ENCODE measurements at places on chromosomes 1 and 21. TPM values are rescaled to one million over a fixed set of nuclear protein-coding genes. Genes with fewer than 3 reads are reported as not detected.
A peak's percentile ranks its signal among the peaks of the same experiment; 100 is the strongest.

DNA sequence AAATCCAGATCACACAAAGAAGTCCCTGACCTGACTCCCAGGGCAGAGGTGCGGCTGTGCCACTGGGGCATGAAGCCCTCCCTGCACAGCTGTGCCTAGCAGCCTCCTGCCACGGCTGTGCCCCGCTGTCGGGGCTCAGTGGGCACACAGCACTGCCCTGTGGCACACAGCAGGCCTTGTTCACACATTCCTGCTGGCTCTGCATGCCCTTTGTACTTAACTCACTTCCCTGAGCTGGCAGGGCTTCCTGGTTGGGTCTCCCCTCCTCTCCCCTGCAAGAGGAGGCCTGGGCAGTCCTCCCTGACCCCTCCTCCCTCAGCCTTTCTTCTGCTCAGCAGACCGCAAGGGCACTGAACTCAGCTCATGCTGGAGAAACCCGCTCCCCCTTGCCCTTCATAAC lies 14.8 kb downstream of the LHX4 start:
- H3K27me3 ChIP-seq: peaks cover 29% of the 10 kb centered on the region
- H3K27ac ChIP-seq: no peak overlapping the region
- no peak overlapping the region for H3K4me3 ChIP-seq
- no peak for DNase-seq
- no peaks in the 10 kb centered on the region for H3K36me3 ChIP-seq

DNA sequence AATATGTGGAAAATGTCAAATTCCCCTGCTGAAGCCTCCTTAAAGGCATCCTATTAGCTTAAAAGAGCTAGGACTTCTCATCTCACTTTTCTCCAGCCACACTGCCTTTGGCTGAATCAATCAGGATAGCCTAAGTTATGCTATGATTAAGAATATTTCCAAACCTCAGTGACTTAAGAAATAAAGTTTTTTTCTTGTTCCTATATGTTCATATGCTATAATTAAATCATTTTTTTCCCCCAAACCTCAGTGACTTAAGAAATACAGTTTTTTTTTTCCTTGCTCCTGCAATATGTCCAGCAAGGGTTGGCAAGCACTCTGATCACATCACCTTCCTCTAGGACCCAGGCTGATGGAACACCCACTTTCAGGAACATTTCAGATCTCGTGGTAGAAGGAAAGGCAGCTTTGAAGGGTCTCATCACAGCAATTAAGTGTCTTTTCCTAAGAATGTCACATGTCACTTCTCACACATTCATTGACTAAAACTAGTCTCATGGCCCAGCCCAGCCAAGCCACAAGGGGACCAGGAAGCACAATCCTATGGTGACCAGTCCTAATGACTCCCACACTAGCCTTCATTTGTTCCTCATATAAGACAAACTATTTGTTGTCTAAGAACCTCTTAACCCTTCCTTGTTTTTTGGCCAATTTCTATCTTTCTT lies 6.3 kb upstream of the JUN start:
- H3K4me3 ChIP-seq: no peak overlapping the region
- H3K27ac ChIP-seq: no peak overlapping the region
- peaks cover 10% of the 10 kb centered on the region for H3K4me1 ChIP-seq
- no peak for DNase-seq
- no peaks in the 10 kb centered on the region for H3K27me3 ChIP-seq

DNA sequence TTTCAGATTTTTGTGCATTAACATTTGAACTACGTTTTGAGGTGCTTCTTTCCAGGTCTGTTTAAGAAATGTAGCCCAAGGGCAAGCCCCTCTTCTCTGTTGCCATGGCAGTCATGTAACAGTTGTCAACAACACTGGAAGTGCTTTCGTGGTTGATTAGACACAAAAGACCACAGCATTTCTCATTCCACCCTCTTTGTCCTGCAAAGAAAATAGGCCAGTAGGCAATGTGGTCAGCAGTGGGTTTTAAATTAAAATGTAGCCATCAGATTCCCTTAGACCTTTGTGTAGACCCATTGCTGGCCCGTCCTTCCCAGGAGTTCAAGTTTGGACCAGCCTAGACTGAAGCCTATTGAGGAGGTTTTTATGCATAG lies 35.4 kb downstream of the VANGL1 start:
- H3K4me1 ChIP-seq: peaks cover 55% of the 10 kb centered on the region
- H3K4me3 ChIP-seq: no peak overlapping the region
- H3K36me3 ChIP-seq: no peaks in the 10 kb centered on the region
- no peaks in the 10 kb centered on the region for H3K27me3 ChIP-seq
- no peak overlapping the region for H3K27ac ChIP-seq
- DNase-seq: no peak

DNA sequence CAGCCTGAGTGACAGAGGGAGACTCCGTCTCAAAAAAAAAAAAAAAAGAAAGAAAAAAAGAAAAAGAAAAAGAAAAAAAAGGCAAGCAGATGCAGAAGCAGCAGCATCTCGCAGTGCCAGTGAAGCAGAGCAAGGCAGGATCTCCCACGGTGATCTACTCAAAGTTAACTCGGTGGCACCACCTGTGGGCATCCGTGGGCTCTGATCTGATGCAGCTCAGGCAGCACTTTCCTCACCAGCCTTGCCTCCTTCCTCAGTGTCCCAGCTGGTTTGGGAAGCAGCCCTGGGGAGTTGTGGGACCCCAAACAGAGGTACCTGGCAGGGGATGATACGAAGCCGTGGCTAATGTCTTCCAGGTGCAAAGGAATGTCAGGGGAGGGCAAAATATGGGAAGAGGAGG lies 104.3 kb upstream of the KRTAP19-8 start:
- H3K4me3 ChIP-seq: no peak overlapping the region
- H3K4me1 ChIP-seq: no peaks in the 10 kb centered on the region
- DNase-seq: no peak
- no peaks in the 10 kb centered on the region for H3K27me3 ChIP-seq
- no peaks in the 10 kb centered on the region for H3K36me3 ChIP-seq

DNA sequence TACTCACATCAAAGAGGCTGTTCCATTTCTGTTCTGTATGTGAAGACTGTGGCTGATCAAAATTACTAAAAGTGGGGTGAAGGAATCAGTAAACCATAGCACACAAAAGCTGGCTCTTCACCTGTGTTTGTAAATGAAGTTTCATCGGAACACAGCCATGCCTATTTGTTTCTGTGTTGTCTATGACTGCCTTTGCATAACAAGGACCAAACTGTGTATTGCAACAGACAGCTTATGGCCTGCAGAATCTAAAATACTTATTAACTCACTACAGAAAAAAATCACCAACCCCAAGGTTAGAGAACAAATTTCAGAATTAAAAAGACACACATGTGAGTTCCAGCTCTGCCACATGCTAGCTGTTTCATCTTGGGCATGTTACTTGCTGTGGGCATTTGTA lies 163.9 kb downstream of the LYPLAL1 start:
- H3K4me1 ChIP-seq: no peaks in the 10 kb centered on the region
- DNase-seq: no peak

DNA sequence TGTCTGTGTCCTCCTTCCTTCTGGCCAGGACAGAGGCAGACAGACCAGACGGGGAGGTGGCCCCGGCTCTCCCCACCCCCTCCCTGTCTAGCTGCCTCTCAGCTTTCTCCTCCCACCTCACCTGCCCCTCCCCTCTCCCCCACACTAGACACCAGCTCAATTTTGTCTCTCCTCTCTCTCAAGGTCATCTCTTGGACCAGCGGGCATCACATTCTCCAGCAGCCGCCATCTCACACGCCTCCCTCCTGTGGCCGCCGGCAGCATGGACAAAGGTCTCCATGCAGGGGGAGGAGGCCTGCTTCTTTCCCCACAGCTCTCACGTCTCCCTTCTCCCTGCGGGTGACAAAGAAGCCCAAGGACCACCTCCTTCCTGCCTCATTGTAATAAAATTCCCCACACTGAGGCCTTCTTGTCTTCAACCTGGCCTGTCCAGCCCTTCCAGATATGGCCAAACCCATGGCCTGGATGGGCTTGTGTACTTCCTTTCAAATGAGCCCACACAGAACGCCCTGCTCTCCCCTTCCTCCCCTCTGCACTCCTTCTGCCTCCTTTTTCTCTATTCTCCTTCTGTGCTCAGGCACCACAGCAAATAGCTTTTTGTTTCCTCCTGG lies 14.6 kb downstream of the OPTC start:
- no peaks in the 10 kb centered on the region for H3K27me3 ChIP-seq
- no peaks in the 10 kb centered on the region for H3K36me3 ChIP-seq
- H3K4me1 ChIP-seq: peaks cover 65% of the 10 kb centered on the region
- DNase-seq: peak; percentile 68
- peak overlapping the region; percentile 78 for H3K27ac ChIP-seq

DNA sequence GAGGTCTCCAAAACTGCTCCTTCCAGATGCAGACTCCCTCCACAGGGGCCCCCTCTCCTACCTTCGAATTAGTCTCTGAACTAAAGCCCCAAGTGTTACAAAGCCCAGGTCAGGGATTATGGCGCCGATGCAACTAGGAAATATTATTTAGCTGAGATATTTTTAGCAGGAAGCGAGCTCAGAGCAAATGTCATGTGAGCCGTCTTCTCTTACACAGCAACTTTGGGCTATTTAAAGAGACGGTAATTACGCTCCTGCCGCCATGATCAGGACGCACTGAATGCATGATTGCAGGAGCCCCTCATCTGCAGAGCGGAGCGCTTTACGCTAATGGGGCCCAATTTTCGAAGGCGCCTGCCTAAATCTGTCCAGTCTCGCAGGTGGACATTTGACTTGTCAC lies 55.3 kb upstream of the TARDBP start:
- H3K27ac ChIP-seq: no peak overlapping the region
- no peak for DNase-seq
- no peaks in the 10 kb centered on the region for H3K36me3 ChIP-seq
- peaks cover 22% of the 10 kb centered on the region for H3K4me1 ChIP-seq
- H3K4me3 ChIP-seq: no peak overlapping the region

DNA sequence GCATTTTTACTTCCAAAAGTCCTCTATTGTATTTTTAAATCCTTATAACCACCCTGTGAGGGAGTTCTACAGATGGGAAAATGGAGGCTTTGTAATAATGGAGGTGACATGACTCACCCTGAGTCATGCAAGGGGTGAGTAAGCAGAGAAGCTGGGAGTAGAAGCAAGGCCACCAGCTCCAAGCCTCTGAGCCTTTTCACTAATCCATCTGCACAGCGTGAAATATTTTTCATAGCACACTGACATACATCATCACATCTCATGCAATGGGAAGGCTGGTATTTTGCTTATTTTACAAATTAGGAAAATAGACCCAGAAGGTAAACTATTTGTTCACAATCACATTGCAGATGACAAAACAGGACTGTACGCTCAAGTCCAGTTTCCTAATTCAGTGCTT lies 96.9 kb downstream of the KCNH1 start:
- H3K4me1 ChIP-seq: no peaks in the 10 kb centered on the region
- H3K27ac ChIP-seq: no peak overlapping the region
- no peaks in the 10 kb centered on the region for H3K27me3 ChIP-seq
- no peak overlapping the region for H3K4me3 ChIP-seq
- DNase-seq: no peak

GRCh38 chr1:179025975-179026812 lies 500 bp downstream of the FAM20B start:
- peak overlapping the region; percentile 90 for H3K27ac ChIP-seq
- no peaks in the 10 kb centered on the region for H3K36me3 ChIP-seq
- no peaks in the 10 kb centered on the region for H3K27me3 ChIP-seq
- H3K4me3 ChIP-seq: peak overlapping the region; percentile 77

DNA sequence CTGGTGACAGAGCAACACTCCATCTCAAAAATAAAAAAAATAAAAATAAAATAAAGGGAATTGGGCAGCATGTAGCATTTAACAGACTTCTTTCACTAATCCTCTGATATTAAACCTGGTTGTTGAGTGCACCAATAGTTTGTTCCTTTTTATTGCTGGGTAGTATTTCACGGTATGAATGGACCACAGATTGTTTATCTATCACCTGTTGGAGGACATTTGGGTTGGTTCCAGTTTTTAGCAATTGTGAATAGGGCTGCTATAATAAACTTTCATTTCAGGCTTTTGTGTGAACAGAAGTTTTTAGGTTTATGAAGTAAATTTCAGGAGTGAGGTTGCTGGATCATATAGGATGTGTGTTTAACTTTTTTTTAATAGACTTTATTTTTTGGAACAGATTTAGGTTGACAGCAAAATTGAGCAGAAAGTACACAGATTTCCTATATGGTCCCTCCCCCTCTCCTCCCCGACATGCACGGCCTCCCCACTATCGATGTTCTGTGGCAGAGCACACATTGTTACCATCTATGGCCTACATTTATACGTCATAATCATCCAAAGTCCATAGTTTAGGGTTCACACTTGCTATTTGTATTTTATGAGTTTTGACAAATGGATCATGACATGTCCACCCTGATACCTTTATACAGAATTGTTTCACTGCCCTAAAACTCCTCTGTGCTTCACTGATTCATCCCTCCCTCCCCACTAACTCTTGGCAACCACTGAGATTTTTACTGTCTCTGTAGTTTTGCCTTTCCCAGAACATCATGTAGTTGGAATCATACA lies 66.1 kb upstream of the TMPRSS2 start:
- no peaks in the 10 kb centered on the region for H3K36me3 ChIP-seq
- H3K4me1 ChIP-seq: no peaks in the 10 kb centered on the region
- H3K27ac ChIP-seq: no peak overlapping the region
- H3K4me3 ChIP-seq: no peak overlapping the region

GRCh38 chr1:164723296-164723798 lies 164.4 kb downstream of the PBX1 start:
- no peaks in the 10 kb centered on the region for H3K36me3 ChIP-seq
- H3K27me3 ChIP-seq: no peaks in the 10 kb centered on the region
- no peak overlapping the region for H3K27ac ChIP-seq
- H3K4me1 ChIP-seq: peaks cover 42% of the 10 kb centered on the region
- DNase-seq: no peak
- H3K4me3 ChIP-seq: no peak overlapping the region

DNA sequence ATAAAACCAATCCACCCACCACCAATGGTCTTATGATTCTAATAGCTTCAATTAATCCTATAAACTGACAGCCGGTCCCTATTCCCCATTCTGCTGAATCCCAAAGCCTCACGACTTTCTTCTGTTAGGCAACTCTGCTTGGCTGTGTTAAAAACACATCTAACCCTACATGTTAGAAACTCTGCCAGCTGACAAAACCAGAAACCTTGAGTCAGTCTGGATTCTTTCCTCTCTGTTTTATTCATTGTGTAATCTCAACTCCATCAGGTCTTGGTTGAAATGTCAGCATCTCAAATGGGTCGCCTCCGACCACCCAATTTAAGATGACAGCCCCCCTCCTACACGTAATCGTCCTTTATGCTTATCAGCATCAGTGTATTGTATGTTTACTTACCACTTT lies 312.1 kb downstream of the DISC1 start:
- H3K4me1 ChIP-seq: peaks cover 46% of the 10 kb centered on the region
- H3K36me3 ChIP-seq: no peaks in the 10 kb centered on the region
- no peak overlapping the region for H3K27ac ChIP-seq
- DNase-seq: no peak
- no peaks in the 10 kb centered on the region for H3K27me3 ChIP-seq

LCE1D gene
- not detected for total RNA-seq

C1orf167 gene
- total RNA-seq: 7.6 TPM

LCE1E gene
- not detected for total RNA-seq

BNIPL gene
- 0.42 TPM for total RNA-seq

SOX13 gene
- 14.4 TPM for total RNA-seq

POU2F1 gene
- total RNA-seq: 12.3 TPM

All from heart left ventricle (tissue), 16 donors.